ENCODE measurements at places on chromosomes 12 and 14. TPM values are rescaled to one million over a fixed set of nuclear protein-coding genes. Genes with fewer than 3 reads are reported as not detected.

DNA sequence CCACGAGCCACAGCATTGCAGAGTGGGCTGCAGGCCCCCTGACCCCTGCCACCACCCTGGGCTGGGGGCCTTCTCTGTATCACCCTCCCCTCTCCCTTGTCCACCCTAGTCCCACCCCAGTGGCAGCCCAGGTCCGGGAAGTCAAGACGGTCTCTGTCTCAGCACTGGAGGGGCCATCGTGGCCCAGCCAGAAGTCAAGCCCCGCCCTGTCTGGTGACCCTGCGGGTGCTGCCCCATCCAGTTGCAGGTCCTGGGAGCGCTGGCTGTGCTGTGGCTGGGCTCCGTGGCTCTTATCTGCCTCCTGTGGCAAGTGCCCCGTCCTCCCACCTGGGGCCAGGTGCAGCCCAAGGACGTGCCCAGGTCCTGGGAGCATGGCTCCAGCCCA is 2.7 kb downstream of the PLD4 start:
- no peaks in the 10 kb centered on the region for H3K36me3 ChIP-seq
- H3K4me3 ChIP-seq: no peak overlapping the region
- no peak overlapping the region for H3K27ac ChIP-seq
- no peak for DNase-seq
- peaks cover 2% of the 10 kb centered on the region for H3K4me1 ChIP-seq

The SMIM41 gene
- not detected for total RNA-seq

The INHBC gene
- total RNA-seq: not detected

DNA sequence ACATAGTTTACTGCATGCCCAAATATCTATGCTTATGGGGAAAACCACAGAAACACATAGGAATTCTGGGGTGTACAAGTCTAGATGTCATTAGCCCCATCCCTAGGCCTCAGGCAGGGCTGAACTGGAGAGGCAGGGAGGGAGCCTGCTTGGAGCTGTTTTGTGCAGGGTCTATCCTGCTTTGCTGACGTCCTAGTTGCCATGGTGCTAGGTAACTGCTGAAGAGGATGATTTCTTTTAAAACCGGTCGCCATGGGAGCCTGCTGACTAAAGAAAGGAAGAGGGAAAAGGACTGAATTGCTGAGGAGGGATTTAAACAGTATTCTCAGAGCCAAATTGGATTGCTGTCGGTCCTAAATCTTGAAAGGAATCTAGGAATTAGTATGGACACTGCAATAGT is 10.7 kb downstream of the GPR19 start:
- H3K4me3 ChIP-seq: no peak overlapping the region
- H3K4me1 ChIP-seq: peaks cover 15% of the 10 kb centered on the region
- no peaks in the 10 kb centered on the region for H3K27me3 ChIP-seq
- DNase-seq: no peak
- H3K27ac ChIP-seq: no peak overlapping the region

GRCh38 chr12:112243255-112244110 is 118.1 kb downstream of the TRAFD1 start:
- H3K4me1 ChIP-seq: no peaks in the 10 kb centered on the region
- H3K4me3 ChIP-seq: no peak overlapping the region
- H3K36me3 ChIP-seq: peaks cover 17% of the 10 kb centered on the region
- DNase-seq: no peak
- no peak overlapping the region for H3K27ac ChIP-seq

The MYRFL gene
- not detected for total RNA-seq

DNA sequence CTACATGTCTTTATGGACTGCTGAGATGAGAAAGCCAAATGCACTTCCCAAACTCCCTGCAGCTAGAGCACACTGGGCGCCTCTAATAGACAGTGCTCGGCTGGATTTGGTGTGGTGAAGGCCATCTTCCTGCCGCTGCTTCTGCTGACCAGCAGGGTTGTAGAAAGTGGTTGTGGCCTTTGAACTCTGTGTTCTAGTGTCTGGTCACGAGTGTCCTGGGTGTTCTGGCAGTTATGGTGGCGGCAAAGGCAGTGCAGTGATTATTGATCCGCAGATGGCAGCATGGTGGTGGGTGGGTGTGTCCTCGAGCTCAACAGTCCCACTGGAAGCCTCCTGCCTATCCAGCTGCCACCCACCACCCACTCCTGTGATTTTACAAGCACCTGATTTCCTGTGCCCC is 43.4 kb downstream of the SMIM41 start:
- H3K4me3 ChIP-seq: no peak overlapping the region
- H3K27me3 ChIP-seq: peaks cover 25% of the 10 kb centered on the region
- H3K36me3 ChIP-seq: no peaks in the 10 kb centered on the region
- no peak overlapping the region for H3K27ac ChIP-seq

Measured in activated CD4-positive, alpha-beta T cell treated with anti-CD3 and anti-CD28 coated beads for 36 hours (primary cell).